ENCODE measurements at places on chromosomes 12 and 14.

DNA sequence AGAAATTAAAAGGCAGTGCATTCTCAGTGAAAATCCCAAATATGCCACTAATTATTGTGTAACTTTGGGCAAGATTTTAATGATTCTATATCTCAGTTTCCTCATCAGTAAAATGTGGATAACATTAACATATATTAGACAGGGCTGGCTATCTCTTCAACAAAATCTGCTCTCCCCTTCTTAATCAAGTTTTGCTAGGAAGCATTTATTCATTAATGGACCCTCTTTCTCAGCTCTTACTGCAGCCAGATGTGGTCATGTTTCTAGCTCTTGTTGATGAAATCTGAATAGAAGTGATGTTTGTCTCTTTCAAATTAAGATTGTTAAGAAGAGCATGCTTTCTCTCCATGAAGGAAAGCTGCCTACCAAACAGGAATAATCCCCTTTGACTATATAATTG, 84.4 kb upstream of the PPFIA2 start:
- no peak for DNase-seq

GRCh38 chr12:132441871-132442863, 47.8 kb upstream of the FBRSL1 start:
- no peak for DNase-seq

DNA sequence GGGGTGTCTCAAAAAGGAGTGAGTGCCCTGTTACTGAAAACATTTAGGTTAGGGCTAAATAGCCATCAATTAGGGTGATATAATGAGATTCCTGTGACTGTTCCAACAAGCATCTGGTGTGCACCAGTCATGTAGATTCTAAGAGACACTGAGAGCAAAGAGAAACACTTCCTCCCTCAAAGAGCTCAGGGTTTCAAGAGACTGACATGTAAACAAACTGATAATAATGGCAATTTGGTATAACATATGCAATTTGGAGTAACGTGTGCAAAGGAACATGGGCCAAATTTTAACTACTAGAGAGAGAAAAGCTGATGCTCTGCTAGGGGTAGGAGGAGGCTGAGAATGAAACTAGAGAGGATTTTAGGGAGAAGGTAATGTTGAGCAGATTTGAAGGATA, 237.1 kb downstream of the BMP4 start:
- DNase-seq, result no peak

- no peak for DNase-seq
Observed at GRCh38 chr12:32419520-32419960, 20.2 kb downstream of the FGD4 start.

DNA sequence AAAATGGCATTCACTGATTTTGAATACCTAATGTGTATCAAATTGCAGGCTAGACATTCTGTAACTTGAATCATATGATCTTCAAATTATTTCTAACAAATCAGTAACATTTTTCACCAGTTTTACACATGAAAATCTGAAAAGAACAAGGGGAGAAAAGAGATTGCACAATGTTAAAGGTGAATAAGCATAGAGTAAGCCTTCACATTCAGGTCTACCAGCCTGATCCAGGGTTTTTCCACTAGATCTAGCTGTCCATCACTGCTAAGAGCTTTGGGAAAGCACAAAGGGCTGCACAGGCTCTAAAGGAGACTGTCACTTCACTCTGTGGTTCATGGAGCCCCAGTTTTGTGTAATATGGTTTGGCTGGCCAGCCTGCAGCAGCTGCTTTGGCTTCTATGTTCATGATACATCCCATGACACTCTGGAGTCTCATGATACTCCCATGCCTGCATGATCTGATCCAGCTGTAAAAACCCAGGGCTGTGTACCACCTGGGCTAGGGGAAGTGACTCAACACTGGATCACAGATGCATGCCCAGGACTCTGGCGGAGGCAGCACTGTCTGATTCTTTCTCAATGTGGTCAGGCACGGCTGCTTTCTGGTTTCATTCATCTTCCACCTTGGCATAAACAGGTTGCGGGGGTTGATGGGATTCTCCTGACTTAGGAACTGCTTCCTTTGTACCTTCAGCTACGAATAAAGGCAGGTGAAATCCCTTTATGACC, 859.7 kb downstream of the GALC start:
- no peak for DNase-seq

DNA sequence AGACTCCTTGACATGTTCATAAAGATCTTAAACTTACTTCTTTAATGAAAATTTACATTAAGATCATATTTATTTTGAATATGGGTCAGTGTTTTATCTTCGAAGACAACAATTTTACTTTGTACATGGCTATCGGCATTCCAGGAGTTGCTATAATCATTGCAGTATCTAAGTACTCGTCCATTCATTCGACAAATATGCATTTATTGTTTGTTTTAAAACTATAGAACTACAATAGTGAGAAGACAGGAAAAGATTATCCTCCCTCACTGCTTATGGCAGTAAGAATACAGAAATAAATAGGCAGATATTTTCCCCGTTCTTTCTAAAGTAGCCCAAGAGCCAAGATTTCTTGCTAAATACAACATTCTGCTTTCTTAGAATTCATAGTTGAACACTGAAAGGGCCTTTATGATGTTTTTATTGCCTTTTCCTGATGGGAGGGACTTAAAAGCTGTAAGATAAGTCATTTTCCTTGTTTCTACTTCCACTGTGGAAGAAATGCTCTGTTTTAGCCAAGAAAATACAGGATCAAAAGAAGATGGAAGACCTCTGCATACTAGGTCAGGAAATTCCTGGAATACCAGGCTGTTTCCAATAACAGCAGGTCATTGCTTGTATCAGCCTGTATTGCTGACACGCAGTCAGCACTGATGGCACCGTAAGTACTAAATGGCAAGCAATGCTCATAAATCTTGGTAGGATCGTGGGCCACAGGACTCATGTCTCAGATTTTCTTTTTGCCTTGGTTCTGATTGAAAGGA, 521.0 kb upstream of the ATP2B1 start:
- DNase-seq, result peak; percentile 88

DNA sequence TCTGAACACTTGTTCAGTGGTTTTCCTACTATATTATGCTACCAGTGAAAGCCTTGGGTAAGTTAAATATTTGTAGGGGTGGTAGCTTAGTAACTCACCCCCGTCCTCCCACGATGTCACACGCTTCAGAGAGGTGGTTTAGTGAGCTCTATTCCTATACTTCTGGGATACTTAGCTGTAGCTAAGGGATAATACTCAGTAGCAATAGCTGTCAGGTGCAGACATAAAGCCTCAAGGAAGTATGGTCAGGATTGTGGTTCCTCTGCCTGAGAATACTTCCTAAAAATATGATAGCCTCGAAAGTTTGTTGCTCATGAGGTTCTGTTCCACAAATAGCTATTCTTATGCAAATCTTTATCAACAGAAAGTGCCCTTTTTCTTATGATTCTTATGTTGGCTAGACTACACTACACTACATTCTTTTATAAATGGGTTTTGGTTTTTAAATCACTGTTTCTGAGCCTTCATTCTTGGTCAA, 11.9 kb downstream of the DLST start:
- DNase-seq, result no peak

DNA sequence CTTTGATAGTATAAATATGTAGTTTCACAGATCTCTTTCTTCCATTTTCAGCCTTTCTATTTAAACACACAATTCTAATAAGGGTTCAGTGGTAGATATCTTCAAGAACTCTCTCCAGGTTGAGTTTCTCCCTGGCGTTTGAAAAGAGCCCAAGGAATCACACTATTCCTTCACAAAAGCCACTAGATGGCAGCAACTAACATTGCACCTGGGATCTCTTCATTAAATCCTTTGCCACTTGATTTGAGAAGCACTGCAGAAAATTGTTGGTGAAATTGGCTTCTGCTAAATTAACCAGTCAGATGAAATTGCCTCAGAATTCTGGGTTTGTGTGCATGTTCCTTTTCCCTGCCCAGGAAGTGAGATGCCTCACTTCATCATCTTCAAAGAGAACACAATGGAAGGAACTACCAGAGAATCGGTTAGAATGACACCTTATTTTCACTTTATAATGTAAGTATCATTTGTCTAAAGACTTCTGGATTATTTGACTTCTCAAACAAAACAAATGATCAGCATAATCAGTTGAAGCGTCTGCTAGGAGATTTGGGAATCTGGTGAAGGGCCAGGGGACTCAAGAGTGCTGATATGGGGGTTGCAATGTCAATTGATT, 6.8 kb downstream of the CCDC198 start:
- DNase-seq, result peak; percentile 8

- no peak for DNase-seq
Observed at GRCh38 chr12:20507056-20507455, 138.7 kb downstream of the PDE3A start.

GRCh38 chr14:89277203-89277602, 139.8 kb downstream of the FOXN3 start:
- no peak for DNase-seq

GRCh38 chr12:2373307-2373706, 320.5 kb downstream of the CACNA1C start:
- no peak for DNase-seq

- no peak for DNase-seq
Observed at GRCh38 chr12:27279826-27280225, 35.7 kb downstream of the STK38L start.

DNA sequence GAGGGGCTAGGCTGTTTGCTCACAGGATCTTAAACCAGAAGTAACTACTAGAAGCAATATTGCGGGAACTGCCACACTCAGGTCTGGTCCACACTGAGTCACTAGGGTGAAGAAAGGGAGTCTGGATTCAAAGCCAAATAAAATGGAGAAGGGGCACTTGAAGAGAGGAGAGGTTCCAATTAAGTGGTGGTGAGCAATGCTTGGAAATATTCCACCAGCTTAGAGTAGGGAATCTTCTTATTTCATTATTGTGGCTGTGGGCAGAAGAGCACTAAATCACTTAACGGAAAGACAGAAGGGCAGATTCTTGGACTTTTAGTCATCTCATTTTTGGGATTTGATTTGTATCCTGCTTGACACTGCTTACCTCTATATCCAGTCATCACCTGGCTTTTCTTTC, 48.6 kb upstream of the PPP1R12A start:
- no peak for DNase-seq

DNA sequence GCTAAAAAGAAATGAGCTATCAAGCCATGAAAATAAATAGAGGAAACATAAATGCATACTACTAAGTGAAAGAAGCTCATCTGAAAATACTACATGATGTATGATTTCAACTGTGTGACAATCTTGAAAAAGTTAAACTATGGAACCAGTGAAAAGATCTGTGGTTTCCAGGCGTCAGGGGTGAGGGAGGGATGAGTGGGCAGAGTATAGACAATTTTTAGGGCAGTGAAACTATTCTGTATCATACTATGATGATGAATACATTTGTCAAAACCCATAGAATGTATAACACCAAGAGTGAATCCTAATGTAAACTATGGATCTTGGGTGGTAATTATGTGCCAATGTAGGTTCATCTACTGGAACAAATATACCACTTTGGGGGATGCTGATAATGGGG, 21.3 kb downstream of the SPX start:
- no peak for DNase-seq

DNA sequence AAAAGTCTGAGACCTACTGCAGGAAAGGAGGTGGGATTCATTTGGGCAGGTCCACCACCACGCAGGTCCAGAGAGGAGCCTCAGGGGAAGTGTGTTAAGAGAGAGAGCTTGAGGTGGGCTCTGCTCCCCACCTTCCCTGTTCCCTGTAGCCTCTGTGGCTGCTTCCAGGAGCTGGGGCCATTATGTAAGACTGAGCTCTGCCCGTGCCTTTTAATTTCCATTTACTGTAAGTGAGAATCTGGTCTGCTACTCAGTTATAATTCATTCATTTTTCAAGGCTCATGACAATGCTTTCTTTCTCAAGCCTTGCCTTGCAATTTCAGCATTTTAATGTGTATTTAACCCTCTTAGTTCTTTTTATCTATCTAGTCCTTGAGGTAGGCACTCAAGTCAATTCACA, 8.3 kb downstream of the SLC4A8 start:
- no peak for DNase-seq
